Progenitor cell of endocrine pancreas (in vitro differentiated cells): ENCODE measurements at places on chromosomes 4 and X. TPM values are rescaled to one million over a fixed set of nuclear protein-coding genes. Genes with fewer than 3 reads are reported as not detected.

DNA sequence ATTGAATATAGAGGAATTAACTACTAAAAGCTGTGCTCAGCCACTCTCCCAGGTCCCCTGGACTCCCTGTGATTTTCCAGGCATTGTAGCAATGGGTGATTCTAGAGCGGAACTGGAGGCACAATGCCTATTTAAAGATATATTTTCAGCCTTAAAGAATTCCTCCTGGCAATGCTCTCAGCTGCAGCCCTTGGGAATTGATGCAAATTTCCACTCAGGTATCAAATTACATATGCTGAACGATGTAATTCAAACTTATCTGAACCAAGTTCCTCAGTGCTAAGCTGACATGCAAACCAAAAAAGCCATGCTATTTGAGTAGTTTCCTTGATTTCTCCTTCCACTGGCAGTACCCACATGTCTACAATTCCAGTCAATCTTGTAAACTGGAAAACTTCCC is 86.3 kb upstream of the GABRA3 start:
- no peak for DNase-seq
- H3K27ac ChIP-seq, result no peak overlapping the region
- no peaks in the 10 kb centered on the region for H3K36me3 ChIP-seq
- no peaks in the 10 kb centered on the region for H3K27me3 ChIP-seq
- H3K4me1 ChIP-seq, result peaks cover 7% of the 10 kb centered on the region

GRCh38 chrX:53084863-53085262 is 2.7 kb downstream of the TSPYL2 start:
- H3K4me3 ChIP-seq, result peak overlapping the region; percentile 45
- H3K4me1 ChIP-seq, result peaks cover 25% of the 10 kb centered on the region
- H3K36me3 ChIP-seq, result peaks cover 15% of the 10 kb centered on the region
- H3K27me3 ChIP-seq, result no peaks in the 10 kb centered on the region
- no peak overlapping the region for H3K27ac ChIP-seq

DNA sequence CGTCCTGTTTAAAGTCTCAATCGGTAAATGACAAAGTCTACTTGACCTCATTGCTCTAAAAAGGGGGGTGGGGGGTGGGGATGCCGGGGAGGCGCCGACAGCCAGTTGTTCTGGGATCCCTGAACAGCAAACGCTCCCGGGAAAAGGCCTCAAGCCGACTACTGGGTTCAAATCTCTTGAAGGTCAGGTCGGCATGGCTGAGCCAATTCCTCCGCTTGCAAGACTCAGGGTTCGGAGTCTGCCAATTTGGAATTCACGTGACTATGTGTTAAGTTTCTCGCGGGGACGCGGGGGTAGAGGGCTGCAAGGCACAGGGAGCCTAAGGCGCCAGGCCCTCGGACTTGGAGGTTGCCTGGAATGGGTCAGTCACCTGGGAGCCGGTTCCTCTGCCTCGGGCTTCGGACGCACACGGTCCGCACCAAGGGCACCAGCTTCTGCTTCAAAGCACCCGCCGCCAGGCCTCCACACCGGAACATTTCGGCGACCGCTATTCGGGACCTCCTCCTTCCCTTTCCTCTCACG is 399 bp downstream of the AIFM1 start:
- no peaks in the 10 kb centered on the region for H3K27me3 ChIP-seq
- H3K36me3 ChIP-seq, result peaks cover 3% of the 10 kb centered on the region
- peak overlapping the region; percentile 97 for H3K27ac ChIP-seq
- peak overlapping the region; percentile 82 for H3K4me3 ChIP-seq
- peaks cover 9% of the 10 kb centered on the region for H3K4me1 ChIP-seq
- DNase-seq, result no peak

Gene PAGE4
- total RNA-seq, result not detected in 2 replicates

GRCh38 chrX:9829308-9830267 is 43.4 kb downstream of the SHROOM2 start:
- peaks cover 7% of the 10 kb centered on the region for H3K36me3 ChIP-seq
- no peak overlapping the region for H3K27ac ChIP-seq
- DNase-seq, result no peak
- H3K4me3 ChIP-seq, result no peak overlapping the region

Gene RBMXL3
- not detected in 2 replicates for total RNA-seq

GRCh38 chr4:176779421-176779820 is 13.3 kb downstream of the VEGFC start:
- H3K4me3 ChIP-seq, result no peak overlapping the region
- no peaks in the 10 kb centered on the region for H3K27me3 ChIP-seq
- H3K36me3 ChIP-seq, result no peaks in the 10 kb centered on the region
- no peak overlapping the region for H3K27ac ChIP-seq
- no peak for DNase-seq

- no peaks in the 10 kb centered on the region for H3K36me3 ChIP-seq
- no peak overlapping the region for H3K4me3 ChIP-seq
- no peaks in the 10 kb centered on the region for H3K4me1 ChIP-seq
- no peak for DNase-seq
- no peaks in the 10 kb centered on the region for H3K27me3 ChIP-seq
- no peak overlapping the region for H3K27ac ChIP-seq
Observed at GRCh38 chr4:18454349-18454748, 432.8 kb upstream of the LCORL start.

Gene TMPRSS11F
- total RNA-seq, result not detected in 2 replicates

DNA sequence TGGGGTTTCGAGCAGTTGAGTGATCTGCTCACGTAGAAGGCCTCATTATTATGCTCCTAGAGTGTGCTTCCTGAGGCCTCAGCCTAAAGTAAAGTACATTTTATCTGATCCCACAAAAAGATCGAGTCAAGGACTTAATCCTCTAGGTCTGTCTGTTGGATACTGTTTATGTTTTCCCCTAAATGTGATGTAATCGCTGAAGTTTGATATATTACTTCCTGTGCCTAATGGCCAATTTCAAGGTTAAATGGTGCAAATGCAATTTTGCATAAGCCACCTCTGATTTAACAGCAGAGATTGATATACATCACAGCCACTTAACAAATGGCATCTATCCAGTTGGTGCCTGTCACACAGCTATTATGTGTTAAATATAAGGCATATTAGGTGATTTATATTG is 19.4 kb upstream of the SERTM2 start:
- no peak for DNase-seq
- H3K36me3 ChIP-seq, result no peaks in the 10 kb centered on the region
- H3K4me3 ChIP-seq, result no peak overlapping the region
- H3K27ac ChIP-seq, result no peak overlapping the region
- H3K4me1 ChIP-seq, result peaks cover 10% of the 10 kb centered on the region

GRCh38 chr4:15545371-15545770 is 75.7 kb downstream of the CC2D2A start:
- peaks cover 20% of the 10 kb centered on the region for H3K36me3 ChIP-seq
- H3K4me1 ChIP-seq, result peaks cover 11% of the 10 kb centered on the region
- no peak overlapping the region for H3K4me3 ChIP-seq
- peak overlapping the region; percentile 38 for H3K27ac ChIP-seq
- H3K27me3 ChIP-seq, result no peaks in the 10 kb centered on the region

- H3K4me1 ChIP-seq, result no peaks in the 10 kb centered on the region
- no peak overlapping the region for H3K27ac ChIP-seq
- H3K4me3 ChIP-seq, result no peak overlapping the region
Observed at GRCh38 chrX:110966839-110967238, 129.2 kb upstream of the PAK3 start.

Gene NSG1
- total RNA-seq, result 52.4 and 55.0 TPM in 2 replicates

DNA sequence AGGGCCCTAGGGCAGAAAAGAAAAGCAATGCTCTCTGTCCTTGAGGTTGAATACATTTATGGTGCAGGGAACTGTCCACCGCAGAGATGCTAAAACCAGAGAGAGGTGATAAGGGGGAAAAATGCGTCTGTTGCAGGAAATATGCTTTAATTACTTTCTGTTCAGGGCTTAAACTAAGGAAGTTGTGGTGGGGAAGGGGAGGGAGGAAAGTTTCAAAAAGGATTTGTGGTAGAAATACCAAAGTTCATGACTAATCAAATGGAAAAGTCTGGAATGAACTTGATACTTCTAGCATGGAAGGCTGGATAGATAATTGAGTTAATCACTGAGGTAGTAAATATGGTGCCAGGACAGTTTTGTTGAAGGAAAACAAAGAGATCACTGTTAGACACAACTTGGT is 99.0 kb downstream of the ASB9 start:
- no peaks in the 10 kb centered on the region for H3K27me3 ChIP-seq
- DNase-seq, result no peak
- no peak overlapping the region for H3K4me3 ChIP-seq
- H3K36me3 ChIP-seq, result peaks cover 2% of the 10 kb centered on the region

Gene BMPR1B
- 21.1 and 23.2 TPM in 2 replicates for total RNA-seq

GRCh38 chrX:13397878-13398818 is 78.3 kb upstream of the ATXN3L start:
- H3K27ac ChIP-seq, result peak overlapping the region; percentile 53
- H3K4me3 ChIP-seq, result no peak overlapping the region
- H3K27me3 ChIP-seq, result no peaks in the 10 kb centered on the region
- peaks cover 6% of the 10 kb centered on the region for H3K4me1 ChIP-seq

GRCh38 chr4:172986114-172986513 is 182.5 kb upstream of the GALNT7 start:
- peaks cover 10% of the 10 kb centered on the region for H3K4me1 ChIP-seq
- H3K4me3 ChIP-seq, result no peak overlapping the region
- no peak for DNase-seq
- H3K36me3 ChIP-seq, result peaks cover 6% of the 10 kb centered on the region

DNA sequence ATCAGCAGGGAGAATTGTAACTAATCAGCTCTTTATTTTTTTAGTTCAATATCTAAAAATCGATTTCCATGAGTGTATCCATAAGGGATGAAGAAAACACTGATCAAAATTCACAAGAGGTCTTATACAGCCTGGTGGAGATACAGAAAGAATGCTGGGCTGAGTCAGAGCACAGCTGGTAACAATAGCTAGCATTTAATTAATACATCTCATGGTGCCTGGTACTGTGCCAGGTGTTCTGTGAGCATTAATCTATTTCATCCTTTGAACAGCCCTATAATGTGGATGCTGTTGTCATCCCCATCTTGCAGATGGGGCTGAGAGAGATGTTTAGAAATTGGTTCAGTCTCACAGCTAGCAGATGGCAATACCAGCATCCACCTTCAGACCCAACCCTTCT is 250.9 kb upstream of the RPS6KA3 start:
- H3K4me1 ChIP-seq, result peaks cover 11% of the 10 kb centered on the region
- no peak for DNase-seq
- no peaks in the 10 kb centered on the region for H3K36me3 ChIP-seq

GRCh38 chr4:39933671-39934590 is 43.8 kb downstream of the PDS5A start:
- peaks cover 6% of the 10 kb centered on the region for H3K4me1 ChIP-seq
- peak overlapping the region; percentile 8 for H3K27ac ChIP-seq
- no peak overlapping the region for H3K4me3 ChIP-seq
- peaks cover 10% of the 10 kb centered on the region for H3K36me3 ChIP-seq
- no peaks in the 10 kb centered on the region for H3K27me3 ChIP-seq
- DNase-seq, result no peak

DNA sequence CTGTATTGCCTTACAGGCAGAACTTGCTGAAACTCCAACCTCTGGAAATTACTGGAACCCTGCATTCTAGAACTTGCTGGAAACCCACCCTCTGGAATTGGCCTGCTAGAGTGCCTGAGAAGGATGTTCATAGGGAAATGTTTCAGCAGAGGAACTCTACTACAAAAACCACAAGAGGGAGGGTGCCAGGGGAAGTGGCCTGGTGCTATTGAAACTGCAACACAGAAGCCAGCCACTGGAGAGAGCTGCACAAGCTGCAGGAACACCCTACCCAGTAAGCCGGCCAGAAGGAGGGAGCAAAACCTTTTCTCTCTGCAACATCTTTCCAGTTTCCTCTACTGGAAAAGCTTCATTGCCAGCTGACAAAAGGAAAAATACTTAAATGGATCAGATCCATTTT is 2.5 kb upstream of the BRWD3 start:
- H3K36me3 ChIP-seq, result no peaks in the 10 kb centered on the region
- DNase-seq, result no peak
- peaks cover 2% of the 10 kb centered on the region for H3K4me1 ChIP-seq
- no peaks in the 10 kb centered on the region for H3K27me3 ChIP-seq

DNA sequence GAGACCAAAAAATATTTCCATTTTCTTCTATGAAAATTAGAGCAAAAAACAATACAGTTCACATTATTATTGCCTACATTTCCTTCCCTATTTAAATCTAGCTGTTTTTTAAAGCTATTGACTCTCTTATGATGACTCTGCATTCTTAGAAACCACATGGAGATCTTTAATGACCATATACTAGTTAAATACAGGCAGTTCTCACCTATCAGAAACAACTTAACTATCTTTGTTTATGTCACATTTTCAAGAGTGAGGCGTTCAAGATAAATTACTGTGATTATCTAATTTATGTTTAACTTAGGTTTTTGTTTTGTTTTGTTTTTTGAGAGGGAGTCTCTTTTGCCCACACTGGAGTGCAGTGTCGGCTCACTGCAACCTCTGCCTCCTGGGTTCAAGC is 3.0 kb downstream of the CISD2 start:
- no peaks in the 10 kb centered on the region for H3K27me3 ChIP-seq
- H3K4me1 ChIP-seq, result peaks cover 17% of the 10 kb centered on the region
- H3K36me3 ChIP-seq, result peaks cover 37% of the 10 kb centered on the region
- peak overlapping the region; percentile 19 for H3K4me3 ChIP-seq
- H3K27ac ChIP-seq, result no peak overlapping the region
- no peak for DNase-seq

GRCh38 chr4:182913036-182913435 is 4.2 kb downstream of the DCTD start:
- no peak overlapping the region for H3K4me3 ChIP-seq
- peaks cover 16% of the 10 kb centered on the region for H3K36me3 ChIP-seq
- peaks cover 12% of the 10 kb centered on the region for H3K4me1 ChIP-seq
- no peak for DNase-seq

Gene HSFX4
- total RNA-seq, result not detected in 2 replicates

DNA sequence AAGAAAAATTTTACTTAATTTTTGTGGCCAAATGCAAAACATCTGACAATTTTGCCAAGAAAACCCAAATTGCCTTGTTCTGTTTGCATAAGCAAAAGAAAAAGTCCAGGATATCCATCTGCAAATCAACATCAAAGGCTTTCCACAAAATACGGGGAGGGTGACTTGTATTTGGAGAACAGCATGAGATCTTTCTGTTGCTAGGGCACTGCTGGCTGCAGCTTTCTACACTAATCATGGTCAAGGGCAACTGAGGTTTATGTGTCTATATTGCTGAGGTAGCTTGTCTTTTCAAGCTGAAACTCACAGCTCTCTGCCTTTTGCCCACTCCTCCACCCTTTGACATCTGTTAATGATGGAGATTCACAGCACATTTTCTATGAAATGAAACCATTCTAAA is 389.1 kb downstream of the NKX6-1 start:
- H3K27ac ChIP-seq, result no peak overlapping the region
- peaks cover 5% of the 10 kb centered on the region for H3K27me3 ChIP-seq
- DNase-seq, result no peak
- H3K4me1 ChIP-seq, result no peaks in the 10 kb centered on the region

Gene RBM46
- total RNA-seq, result 0.62 and 0.98 TPM in 2 replicates

- H3K4me1 ChIP-seq, result no peaks in the 10 kb centered on the region
- no peak overlapping the region for H3K4me3 ChIP-seq
- no peak for DNase-seq
- H3K36me3 ChIP-seq, result no peaks in the 10 kb centered on the region
- H3K27ac ChIP-seq, result no peak overlapping the region
Observed at GRCh38 chrX:151624677-151625076, 61.2 kb downstream of the PASD1 start.

Gene CXCL6
- 0.44 and 1.1 TPM in 2 replicates for total RNA-seq

DNA sequence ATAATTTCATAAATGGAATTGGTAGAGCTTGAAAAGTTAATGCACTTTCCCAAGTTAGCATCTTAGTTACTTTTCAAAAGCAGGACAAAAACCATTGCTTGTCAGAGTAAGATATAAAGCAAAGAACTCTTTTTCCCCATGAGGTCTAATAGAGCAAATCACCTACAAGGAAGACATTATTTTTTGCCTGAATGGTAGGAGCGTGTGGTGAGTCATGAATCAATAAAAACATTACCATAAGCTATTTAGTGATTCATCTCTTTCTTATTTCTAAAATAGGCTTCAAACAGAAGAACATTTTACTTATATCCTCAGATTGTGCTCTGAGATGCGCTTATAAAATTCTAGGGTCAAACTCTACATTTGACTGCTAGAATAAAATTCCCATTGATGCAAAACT is 109.4 kb upstream of the GPRIN3 start:
- H3K36me3 ChIP-seq, result no peaks in the 10 kb centered on the region
- H3K27ac ChIP-seq, result no peak overlapping the region
- H3K4me1 ChIP-seq, result no peaks in the 10 kb centered on the region

Gene RADX
- 9.9 and 10.0 TPM in 2 replicates for total RNA-seq
